ENCODE measurements at places on chromosomes 7 and 10.

DNA sequence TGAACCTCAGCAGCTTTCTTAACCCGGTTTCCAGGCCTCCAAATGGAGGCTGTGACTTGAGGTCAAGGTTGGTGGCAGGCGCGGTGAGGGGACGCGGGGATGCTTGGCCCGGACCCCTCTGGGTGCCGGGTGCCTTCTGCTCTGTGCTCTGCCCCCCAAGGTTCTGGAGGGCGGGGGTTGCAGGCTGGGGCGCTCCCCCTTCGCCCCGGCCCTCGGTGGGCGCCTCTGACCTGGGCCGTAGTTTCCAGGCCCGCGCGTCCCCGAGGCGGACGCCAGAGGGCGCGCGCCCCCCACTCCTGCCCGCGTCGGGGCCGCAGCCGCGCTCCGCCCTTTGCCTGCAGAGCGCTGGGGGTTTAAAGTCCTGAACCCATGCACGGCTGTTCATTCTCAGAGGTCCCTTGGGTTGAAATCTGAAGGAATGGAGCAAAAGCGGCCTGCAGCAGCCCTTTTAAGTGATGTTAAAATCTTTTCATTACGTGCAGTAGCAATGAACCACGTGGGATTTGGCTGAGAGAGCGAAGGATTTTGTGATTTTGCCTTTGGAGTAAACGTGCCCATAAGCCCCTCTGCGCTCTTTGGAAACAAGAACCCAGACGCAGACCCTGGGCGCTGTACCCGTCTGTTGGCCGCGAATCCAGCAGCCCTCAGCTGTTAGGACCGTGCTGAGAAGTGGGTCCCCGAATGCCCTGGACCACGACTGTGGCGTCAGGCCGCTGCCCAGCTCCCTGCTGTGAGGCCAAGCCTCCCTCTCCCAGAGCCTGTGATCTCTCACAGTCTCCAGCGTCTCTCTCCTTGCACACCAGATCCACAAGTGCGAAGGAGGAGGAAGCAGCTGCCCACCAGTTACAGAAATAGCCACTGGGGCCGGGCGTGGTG, 135.0 kb downstream of the ACTR3B start:
- DNase-seq: no peak

DNA sequence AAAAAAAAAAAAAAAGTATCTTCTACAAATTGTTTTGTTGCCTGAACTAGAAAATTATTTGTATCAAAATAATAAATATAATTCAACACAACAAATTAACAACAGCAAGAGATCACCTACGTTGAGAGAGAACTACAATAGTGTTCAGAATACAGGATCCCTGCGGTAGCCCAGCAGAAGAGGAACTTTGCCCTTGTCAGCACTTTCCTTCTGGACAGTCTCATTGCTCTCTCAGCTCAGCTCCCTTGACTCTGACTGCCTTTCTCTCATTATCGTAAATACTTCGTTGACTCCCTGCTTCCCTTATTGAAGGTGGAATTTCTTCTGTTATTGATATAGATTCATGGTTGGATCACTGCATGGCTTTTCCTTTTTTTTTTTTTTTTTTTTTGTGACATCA, 469.5 kb upstream of the VSTM2A start:
- DNase-seq: no peak

DNA sequence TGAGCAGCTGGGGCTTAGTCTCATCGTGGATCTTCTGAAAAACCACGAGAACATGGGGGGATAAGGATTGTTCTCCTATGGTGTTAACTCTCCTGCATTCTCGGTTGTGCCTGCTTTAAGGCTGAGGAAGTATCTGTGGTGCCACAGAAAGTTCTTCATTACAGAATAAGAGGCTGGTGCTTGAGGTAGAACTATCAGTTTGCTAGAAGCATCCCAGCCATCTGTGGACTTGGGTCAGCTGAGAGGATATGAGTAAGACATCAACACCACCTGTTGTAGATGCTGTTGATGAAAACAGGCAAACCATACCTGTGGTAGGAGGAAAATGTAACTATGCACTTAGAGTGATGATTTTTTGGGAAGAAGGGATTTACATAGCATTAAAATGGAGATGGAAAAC, 416.6 kb downstream of the PHTF2 start:
- DNase-seq: no peak

DNA sequence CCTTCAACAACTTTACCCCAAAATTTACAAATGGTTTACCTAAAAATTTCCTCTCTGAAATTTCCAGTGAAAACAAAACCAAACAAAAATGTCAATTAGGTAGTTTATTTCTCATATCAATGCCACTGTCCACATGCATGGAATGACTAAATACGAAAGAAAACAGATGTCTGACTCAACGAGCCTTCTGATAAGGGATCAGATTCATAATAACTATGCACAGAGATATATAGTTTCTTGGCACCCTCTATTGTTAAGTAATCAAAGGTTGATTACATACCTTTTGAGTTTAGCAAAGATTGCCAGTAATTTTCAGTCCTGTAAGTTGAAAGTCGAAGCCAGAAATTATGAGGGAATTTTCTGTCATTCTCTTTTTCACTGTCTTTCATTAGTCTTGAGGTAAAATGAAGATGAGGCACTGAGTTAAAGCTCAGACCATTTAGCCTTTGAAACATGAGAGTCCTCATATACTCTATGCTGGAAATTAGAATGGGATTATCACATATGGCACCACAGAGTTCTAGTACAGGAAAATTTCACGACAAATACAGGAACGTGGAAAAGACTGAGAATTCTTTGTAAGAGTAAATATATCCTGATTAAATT, 519.1 kb upstream of the ANKRD30A start:
- DNase-seq: no peak

DNA sequence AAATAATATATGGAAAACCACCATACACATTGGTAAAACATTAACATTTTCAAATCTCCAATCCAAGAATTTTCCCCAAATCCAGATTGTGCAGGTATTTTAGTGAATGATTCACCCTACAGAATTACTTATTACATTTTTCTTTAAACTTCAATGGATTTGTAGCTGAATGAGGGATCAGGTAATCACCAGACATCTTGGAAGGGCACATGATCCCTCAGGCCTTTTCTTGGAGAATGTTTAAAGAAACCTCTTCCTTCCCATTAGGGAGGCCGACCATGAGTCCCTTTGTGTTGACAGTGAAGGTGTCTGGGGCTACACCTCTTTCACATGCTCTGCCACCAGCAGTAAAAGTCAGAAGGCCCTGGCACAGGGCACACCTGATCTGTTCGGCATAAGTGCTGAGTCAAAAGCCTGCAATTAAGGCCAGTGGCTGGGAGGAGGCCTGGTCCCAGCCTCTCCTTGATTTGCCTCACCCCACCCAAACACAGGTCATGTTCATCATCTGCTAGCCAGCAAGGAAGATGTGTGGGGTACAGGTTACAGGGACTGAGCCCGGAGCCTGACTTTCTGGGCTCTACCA, 207.7 kb downstream of the SNX10 start:
- DNase-seq: no peak

DNA sequence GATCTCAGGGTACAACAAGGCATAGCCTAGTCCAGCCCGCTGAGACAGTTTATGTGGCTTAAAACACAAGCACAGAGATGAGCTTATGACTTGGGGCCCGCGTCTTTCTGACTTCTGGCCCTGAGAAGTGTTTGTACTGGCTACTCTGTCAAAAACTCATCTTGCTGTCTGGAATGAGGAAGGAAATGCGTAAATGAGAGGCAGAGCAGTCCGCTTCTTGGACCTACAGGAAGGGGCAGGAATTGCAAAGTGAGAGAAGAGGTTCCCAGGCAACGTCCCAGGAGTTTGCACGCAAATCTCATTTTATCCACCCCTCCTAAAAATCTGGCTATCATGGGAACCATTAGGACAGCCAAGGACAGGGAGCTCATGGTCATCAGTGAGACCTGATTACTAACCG, 5.5 kb downstream of the ANXA11 start:
- DNase-seq: no peak

DNA sequence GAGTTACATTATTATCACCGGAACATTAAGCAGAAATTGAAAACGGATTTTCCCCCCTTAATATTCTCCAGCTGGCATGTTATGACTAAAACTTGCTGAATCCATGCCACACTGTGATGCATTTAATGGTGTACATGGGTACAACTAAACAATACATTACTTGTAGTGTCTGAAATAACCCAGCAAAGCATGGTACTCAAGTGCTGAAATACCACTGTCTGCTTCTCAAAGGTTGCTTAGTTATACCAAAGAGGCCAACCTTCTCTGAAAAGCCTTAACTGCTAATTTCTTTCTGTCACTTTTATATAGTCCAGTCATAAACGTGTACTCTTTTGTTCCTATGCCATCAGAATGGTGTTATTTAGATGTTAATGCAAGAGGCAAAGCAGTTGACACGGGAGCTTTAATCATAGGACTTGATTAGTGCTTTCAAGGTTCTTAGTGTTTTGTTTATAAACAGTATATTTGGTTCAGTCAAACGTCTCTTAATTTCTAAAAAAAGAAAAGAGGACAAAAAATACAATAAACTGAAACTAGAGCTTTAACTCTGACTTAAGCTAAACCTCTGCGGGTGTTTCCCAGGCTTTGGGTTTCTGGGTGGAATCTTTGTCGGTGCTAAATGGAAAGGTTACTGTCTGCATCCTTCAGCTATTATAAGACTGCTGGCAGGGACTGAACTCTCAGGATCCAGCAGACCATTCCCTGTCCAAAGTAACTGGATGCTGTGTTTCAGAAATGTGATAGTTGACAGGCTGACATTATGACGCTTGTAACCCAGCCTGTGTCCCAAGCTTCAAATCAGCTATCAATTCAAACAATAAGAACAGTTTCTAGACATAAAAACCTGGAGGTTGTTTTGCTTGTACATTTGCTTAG, 202.6 kb downstream of the PPP1R3A start:
- no peak for DNase-seq

DNA sequence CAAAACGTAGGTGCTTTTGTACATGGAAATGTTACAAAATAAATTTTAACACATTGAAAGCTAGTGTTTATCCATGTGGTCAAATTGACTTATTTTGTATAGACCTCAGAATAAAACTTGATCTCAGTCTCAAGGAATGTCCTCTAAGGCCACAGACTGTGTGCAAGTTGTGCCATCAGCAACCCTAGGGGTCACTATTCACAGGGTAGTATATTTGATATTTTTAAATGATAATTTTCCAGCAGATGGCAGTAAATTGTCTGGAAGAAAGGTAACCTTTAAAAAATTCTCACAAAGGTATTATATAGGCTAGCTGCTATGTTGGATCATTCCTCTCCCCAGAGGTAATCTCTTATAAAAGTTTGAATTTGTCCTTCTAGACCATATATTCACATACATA, 12.9 kb upstream of the SNX10 start:
- DNase-seq: no peak

DNA sequence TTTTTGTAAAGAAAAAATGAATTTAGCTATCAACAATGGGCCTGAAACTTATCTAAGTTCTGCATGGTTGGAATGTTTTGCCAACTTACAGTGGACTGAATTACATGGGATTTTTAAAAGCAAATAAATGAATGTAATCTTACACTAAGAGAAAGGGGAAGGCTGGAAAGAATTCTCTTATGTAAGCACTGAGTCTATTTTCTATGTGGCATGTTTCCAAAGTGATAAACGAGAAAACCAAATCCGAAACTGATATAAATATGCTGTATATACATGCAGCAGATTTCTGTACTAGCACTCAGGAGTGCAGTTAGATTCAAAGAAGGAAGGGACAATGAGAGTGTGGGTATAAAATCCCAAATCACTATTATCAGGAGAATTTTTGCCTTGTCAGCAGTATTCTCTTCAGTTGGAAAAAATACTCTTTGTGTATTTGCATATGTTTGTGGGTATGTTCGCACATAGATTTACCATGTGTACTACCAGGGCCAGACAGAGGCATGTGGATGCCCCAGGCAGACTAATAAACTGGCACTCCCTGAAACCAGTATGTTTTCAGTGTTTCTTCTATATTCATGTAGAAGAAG, 334.3 kb upstream of the SEMA3D start:
- no peak for DNase-seq

DNA sequence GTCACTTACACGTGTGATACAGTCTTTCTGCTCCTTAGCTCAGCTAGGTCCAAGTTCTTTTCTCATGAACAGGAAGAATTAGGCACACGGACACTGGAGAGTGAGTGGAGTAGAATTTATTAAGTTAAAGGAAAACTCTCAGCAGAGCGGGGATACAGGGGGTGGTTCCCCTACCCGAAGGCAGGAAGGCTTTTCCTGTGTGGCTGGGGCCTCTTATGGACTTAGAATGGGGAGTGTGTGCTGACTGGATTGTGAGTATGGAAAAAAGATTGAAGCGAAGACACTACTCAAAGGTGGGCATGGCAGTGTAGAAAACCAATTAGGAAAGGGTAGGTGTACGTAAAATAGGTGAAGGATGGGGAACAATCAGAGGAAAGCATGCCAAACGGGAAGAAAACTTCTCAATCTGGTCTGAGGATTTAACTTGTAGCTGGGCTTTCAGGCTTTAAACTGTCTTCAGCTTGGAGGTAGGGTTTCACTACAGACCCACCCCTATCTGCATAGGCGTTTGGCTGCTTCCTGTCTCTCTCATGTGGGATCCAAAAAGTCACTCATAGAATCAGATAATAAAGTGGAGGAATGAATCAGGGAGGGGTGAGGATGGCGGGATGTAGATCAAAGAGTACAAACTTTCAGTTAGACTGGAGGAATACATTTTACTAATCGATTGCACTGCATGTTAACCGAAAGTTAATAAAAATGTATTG, 104.2 kb downstream of the ANKRD7 start:
- no peak for DNase-seq

- DNase-seq: no peak
These were observed 39.9 kb upstream of the EZH2 start for GRCh38 chr7:148924011-148924410.

DNA sequence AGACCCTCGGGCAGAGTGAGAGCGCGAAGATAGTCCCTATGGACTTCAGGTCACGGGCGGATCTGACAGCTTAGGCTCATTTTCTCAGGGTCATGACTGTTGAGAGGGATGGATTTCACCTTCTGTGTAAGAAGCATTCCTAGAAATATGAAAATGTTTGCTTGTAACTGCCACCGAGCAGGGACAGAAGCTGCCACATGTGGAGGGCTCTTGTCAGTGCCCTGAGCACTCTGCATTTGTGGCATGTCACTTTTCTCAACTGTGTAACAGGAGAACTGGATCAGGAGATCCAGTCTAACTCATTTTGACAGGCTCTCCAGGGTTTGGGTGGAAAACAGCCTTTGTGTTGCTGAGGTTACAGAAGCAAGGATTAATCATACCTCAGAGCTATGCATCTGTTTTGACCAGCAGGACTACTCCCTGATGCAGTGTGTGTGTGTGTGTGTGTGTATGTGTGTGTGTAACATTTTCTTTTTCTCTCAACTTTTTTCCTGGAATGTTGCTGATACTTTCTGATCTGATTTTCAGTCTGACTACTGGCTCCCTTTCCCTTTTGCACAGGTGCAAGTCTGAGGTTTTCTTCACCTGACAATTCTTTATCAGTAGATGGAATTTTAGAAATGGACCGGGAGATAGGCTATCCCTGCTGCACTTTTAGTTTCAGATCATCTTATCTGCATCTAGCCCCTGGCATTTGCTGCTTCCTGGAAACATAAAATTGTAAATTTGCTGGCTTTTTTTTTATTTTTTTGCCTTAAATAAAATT, 183.3 kb downstream of the STK31 start:
- DNase-seq: no peak

DNA sequence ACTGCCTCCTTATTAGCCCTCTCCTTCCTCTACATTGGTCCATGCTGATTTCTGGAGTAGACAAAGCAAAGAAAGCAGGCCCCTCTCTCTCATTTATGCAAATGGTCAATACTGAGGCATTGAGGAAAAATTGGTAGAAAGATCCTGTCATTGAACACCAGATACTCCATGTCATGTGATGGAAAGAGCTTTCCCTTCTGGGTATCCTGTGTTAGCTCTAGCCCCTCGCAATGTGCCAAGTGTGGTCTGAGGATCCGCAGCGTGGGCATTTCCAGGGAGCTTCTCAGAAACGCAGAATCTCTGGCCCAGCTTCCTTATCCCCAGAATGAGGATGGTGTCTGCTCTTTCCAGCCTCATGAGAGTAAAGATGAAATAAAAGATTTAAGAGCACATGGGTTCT, 159.1 kb downstream of the CREB5 start:
- DNase-seq: no peak

All from stimulated activated CD4-positive, alpha-beta T cell treated with anti-CD3 and anti-CD28 coated beads, Interleukin-1b, Interleukin-23, amount 100 ng/mL, for 1 hour (primary cell).